Neural progenitor cell (in vitro differentiated cells): ENCODE measurements at places on chromosomes 1 and 21.

DNA sequence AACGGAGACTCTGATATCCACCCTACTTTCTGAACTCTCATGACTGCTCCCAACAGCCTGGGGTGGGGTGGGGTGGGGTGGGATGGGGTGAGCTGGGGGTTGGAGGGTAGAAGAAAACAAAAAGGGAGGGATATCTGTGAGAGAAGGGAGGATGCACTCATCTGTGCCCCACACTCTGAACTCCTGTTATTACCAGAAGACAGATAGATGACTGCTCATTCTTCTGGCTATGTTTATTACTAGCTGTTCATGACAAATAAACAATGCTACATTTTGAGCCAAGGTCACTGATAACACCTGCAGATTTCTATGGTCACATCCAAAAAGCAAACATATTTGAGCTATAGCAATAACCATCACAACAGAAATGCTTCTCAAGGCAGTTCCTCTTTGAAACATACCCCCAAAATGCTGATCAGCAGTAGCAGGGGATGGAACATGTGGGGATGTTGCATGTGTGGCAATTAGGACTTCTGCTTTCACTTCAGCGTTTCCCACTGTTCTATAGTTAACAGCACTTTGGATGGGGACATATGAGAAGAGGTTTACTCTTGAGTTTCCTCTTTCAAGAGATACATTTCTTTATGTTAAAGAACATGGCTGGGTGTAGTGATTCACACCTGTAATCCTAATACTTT lies 43.3 kb downstream of the GPR3 start:
- H3K4me1 ChIP-seq = peaks cover 10% of the 10 kb centered on the region
- no peak overlapping the region for H3K27ac ChIP-seq
- H3K36me3 ChIP-seq = no peaks in the 10 kb centered on the region
- DNase-seq = no peak

GRCh38 chr1:24770881-24771280 lies 25.6 kb downstream of the CLIC4 start:
- H3K27ac ChIP-seq = no peak overlapping the region
- H3K4me1 ChIP-seq = no peaks in the 10 kb centered on the region
- no peaks in the 10 kb centered on the region for H3K27me3 ChIP-seq
- H3K36me3 ChIP-seq = no peaks in the 10 kb centered on the region
- DNase-seq = no peak

GRCh38 chr1:244576259-244576892 lies 76.5 kb upstream of the DESI2 start:
- no peaks in the 10 kb centered on the region for H3K4me1 ChIP-seq
- DNase-seq = no peak
- H3K36me3 ChIP-seq = no peaks in the 10 kb centered on the region
- no peaks in the 10 kb centered on the region for H3K27me3 ChIP-seq
- no peak overlapping the region for H3K4me3 ChIP-seq
- H3K27ac ChIP-seq = no peak overlapping the region

DNA sequence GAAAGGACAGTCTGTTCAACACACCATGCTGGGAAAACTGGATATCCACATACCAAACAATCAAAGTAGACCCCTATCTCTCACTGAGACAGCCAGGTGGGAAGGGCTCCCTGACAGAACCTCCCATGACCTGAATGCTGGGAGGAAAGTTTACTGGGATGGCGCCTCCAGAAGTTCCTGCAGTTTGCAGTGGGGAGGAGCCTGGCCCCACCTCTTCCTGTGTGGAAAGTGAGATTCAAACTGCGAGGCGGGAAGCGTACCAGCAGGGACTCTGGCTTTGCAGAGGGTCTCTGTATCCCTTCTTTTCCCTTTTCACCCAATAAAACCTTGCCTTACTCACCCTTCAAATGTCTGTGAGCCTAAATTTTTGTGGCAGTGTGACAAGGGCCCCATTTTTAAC lies 190.7 kb downstream of the HHIPL2 start:
- H3K27ac ChIP-seq = no peak overlapping the region
- no peak overlapping the region for H3K4me3 ChIP-seq
- no peak for DNase-seq
- no peaks in the 10 kb centered on the region for H3K27me3 ChIP-seq

DNA sequence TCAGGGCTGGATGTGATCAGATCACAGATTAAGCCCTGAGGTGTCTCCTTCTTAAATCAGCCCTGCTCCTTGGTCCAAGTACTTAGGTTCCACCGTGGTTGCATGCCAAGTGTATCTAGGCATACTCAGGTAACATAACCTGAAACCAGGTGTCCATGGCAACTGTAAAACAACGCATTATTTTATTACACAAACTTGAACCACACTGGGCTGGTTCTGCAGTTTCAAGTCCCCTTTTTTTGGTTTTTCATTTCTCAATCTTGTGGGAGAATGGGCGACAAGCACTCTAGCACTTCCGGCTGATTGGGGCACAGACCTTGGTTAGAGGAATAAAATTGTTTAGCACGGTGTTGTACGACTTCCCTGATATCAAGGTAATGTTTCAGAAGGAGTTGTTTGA lies 65.2 kb downstream of the GBP6 start:
- H3K27me3 ChIP-seq = no peaks in the 10 kb centered on the region
- no peak overlapping the region for H3K27ac ChIP-seq
- peaks cover 10% of the 10 kb centered on the region for H3K4me1 ChIP-seq
- DNase-seq = no peak

GRCh38 chr1:229751610-229752009 lies 125.6 kb downstream of the URB2 start:
- no peak overlapping the region for H3K4me3 ChIP-seq
- H3K4me1 ChIP-seq = no peaks in the 10 kb centered on the region
- no peaks in the 10 kb centered on the region for H3K36me3 ChIP-seq
- no peak for DNase-seq
- H3K27ac ChIP-seq = no peak overlapping the region
- H3K27me3 ChIP-seq = no peaks in the 10 kb centered on the region

DNA sequence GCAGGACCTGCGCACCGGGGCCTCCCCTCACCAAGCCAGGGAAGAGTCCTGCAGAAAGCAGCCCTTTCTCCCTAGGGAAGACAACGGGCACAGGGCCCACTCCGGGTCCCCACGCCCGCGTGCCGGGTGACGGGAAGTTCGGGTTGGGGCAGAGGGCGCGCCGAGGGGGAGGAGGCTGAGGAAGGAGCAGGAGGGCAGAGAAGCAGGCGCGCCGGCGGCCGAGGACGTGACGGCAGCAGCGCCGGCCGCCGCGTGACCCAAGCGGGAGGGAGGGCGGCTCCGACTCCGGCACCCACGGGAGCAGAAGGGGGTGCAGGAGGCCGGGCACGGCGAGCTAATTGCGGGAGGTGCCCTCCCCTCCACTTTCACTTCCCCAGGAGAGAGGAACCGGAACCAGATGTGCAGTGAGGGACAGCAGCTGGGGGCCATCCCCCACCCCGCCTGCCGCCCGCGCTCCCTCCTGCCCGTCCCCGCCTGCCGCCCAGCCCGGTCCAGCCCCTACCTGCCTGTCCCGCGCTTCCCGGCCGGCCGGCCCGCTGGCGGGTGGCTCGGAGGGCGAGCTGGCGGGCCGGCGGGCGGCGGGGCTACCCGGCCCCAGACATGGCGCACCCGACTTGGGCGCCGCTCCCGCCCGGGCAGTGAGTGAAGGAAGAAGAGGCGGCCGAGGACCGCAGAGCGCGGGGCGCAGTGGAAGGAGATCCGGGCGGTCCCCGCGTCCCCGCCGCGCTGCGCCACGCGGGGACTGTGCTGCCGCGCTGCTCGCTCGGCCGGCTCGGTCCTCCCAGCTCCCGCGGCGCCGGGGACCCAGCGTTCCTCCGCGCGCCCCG lies 510 bp downstream of the DENND4B start:
- H3K27ac ChIP-seq = no peak overlapping the region
- peak overlapping the region; percentile 73 for H3K4me3 ChIP-seq
- peak; percentile 57 for DNase-seq
- peaks cover 5% of the 10 kb centered on the region for H3K4me1 ChIP-seq
- no peaks in the 10 kb centered on the region for H3K27me3 ChIP-seq

DNA sequence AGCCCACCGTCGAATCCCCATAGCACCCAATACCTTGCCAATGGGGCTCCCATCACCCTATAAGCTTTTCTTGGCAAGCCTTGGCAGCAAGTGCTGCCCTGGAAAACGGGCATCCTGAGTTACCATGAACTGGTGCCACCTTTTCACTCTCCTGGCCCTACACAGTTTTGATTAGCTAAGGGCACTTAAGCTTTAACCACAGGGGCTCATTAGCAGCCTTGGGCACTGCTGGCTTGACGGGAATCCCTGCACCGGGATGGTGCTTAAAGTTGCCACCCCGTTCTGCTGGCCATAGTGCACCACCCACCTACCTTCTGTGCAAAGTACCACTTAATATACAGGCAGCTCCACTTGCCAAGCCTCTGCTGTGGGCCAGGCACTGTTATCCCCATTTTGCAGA lies 13.7 kb downstream of the PARS2 start:
- no peak overlapping the region for H3K4me3 ChIP-seq
- H3K27me3 ChIP-seq = no peaks in the 10 kb centered on the region
- no peak for DNase-seq

GRCh38 chr1:89918127-89918793 lies 76.7 kb upstream of the ZNF326 start:
- H3K27me3 ChIP-seq = no peaks in the 10 kb centered on the region
- no peak overlapping the region for H3K27ac ChIP-seq
- no peak for DNase-seq
- H3K4me1 ChIP-seq = peaks cover 9% of the 10 kb centered on the region
- H3K4me3 ChIP-seq = no peak overlapping the region

GRCh38 chr21:33071770-33072306 lies 1.9 kb downstream of the OLIG1 start:
- no peak overlapping the region for H3K27ac ChIP-seq
- DNase-seq = peak; percentile 59

DNA sequence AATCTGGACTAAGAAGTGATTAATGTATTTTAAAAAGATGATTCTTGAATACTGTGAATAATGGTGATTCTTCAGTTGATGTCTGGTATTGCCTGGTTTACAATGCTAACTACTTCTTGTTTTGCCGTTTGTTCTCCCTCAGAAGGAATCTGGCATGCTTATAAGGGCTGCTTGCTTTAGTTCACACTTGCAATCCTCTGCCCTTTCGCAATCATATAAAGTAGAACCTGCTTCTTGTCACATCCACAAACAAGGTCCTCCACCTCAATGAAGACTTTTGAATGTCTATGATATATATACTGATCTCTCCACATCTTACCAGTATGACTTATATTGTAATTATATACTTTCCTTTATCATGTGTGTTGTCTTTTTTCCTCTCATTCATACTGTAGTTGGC lies 92.6 kb downstream of the ADGRL4 start:
- no peak for DNase-seq
- H3K4me3 ChIP-seq = no peak overlapping the region
- H3K4me1 ChIP-seq = no peaks in the 10 kb centered on the region
- no peak overlapping the region for H3K27ac ChIP-seq
- no peaks in the 10 kb centered on the region for H3K36me3 ChIP-seq
- H3K27me3 ChIP-seq = no peaks in the 10 kb centered on the region

DNA sequence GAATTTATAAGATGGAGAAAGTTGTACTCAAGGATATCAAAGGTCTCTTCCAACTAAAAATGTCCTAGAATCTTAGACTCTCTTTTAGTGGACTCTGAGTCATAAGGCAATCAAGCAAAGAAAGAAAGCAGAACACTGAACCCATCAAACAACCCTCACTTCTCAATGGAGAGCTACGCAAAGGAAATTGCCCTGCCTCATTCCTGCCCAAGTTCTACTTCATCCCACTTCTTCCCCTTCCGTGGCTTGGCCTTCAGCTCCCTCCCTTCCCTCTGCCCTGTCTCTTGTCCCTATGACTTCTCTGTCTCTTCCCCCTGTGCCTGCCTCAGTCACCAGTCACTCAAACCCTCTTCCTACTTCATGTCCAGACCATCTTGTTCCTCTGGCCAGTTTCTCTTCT lies 58.5 kb downstream of the RIMS3 start:
- no peak overlapping the region for H3K27ac ChIP-seq
- no peaks in the 10 kb centered on the region for H3K36me3 ChIP-seq
- H3K4me1 ChIP-seq = no peaks in the 10 kb centered on the region
- no peak overlapping the region for H3K4me3 ChIP-seq

GRCh38 chr1:162040001-162040400 lies 16.3 kb upstream of the OLFML2B start:
- no peaks in the 10 kb centered on the region for H3K36me3 ChIP-seq
- no peak for DNase-seq
- no peak overlapping the region for H3K4me3 ChIP-seq
- no peak overlapping the region for H3K27ac ChIP-seq

DNA sequence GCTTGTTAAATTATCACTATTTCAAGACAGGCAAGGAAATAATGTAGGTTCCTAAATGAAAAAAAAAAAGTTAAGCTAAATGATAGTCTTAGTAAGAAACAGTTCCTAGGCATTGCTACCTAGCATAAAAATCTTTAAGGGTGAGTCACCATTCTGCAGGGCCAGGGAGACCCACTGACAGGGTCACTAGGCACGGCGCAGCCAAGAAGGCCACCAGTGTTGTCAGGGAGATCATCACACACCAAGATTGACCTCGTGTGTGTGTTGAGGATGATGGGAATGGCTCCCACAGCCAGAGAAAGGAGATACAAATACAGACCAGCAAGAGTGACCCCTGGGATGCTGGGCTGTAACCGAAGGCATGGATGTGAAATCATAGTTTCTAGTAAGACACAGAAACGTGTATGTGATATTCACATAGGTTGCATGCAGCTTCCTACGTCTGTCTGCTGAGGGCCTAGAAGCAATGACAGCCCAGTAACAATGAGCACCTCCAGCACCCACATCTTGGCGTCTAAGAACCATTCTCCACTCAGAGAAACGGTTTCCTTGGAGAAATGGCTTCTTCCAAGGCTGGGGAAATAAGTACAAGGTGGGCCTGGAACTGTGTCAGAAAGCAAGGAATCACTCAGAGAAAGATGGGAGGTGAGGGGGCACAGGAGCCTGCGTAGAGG lies 29.1 kb downstream of the RIPK4 start:
- no peaks in the 10 kb centered on the region for H3K27me3 ChIP-seq
- DNase-seq = no peak
- no peaks in the 10 kb centered on the region for H3K4me1 ChIP-seq
- no peak overlapping the region for H3K27ac ChIP-seq
- H3K4me3 ChIP-seq = no peak overlapping the region

DNA sequence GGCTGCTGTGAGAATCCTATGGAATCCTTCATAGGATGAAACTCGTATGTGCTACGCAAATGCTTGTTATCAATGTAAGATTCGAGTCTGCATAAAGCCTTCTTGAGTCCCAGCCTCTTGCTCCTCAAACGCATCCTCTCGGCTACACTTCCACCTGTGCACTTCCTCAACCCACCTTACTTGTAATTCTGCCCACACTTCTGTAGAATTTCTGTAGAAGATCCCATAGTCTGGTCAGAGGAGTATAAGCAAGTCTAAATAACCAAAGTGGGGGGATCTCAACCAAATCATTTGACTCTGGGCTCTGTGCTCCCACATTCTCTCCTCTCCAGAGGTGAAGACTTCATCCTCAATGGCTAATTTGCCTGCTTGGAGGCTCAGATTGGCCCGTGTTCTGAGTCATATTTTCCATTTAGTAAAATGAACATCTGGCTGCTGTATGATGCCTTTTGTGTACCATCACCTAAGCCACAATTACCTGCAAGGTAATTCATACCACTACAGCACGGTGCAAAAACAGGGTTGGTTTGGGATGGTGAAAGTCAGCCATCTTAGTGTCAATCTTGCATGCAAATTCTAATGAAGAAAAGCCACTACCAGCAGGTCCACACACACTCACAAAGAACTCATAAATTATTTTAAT lies 63.2 kb downstream of the ITPKB start:
- peaks cover 26% of the 10 kb centered on the region for H3K4me1 ChIP-seq
- peaks cover 12% of the 10 kb centered on the region for H3K27me3 ChIP-seq
- H3K4me3 ChIP-seq = no peak overlapping the region
- DNase-seq = no peak
- no peaks in the 10 kb centered on the region for H3K36me3 ChIP-seq
